ENCODE measurements at places on chromosomes 12 and 14. TPM values are rescaled to one million over a fixed set of nuclear protein-coding genes. Genes with fewer than 3 reads are reported as not detected.

- no peak overlapping the region for H3K27ac ChIP-seq
- DNase-seq: no peak
- no peaks in the 10 kb centered on the region for H3K36me3 ChIP-seq
- no peaks in the 10 kb centered on the region for H3K27me3 ChIP-seq
- no peak overlapping the region for H3K4me3 ChIP-seq
Measured at GRCh38 chr12:26047401-26048226, 77.2 kb downstream of the BHLHE41 start.

GRCh38 chr12:72681028-72681427 is 408.9 kb downstream of the TRHDE start:
- H3K4me1 ChIP-seq: no peaks in the 10 kb centered on the region
- H3K27me3 ChIP-seq: no peaks in the 10 kb centered on the region
- DNase-seq: no peak
- no peak overlapping the region for H3K27ac ChIP-seq
- no peaks in the 10 kb centered on the region for H3K36me3 ChIP-seq

GRCh38 chr12:81530352-81530751 is 228.8 kb downstream of the PPFIA2 start:
- H3K27ac ChIP-seq: no peak overlapping the region
- H3K4me3 ChIP-seq: no peak overlapping the region

GRCh38 chr14:72906316-72906715 is 12.4 kb upstream of the DPF3 start:
- no peak for DNase-seq
- H3K27ac ChIP-seq: no peak overlapping the region
- H3K4me3 ChIP-seq: no peak overlapping the region
- H3K36me3 ChIP-seq: no peaks in the 10 kb centered on the region
- no peaks in the 10 kb centered on the region for H3K27me3 ChIP-seq

DNA sequence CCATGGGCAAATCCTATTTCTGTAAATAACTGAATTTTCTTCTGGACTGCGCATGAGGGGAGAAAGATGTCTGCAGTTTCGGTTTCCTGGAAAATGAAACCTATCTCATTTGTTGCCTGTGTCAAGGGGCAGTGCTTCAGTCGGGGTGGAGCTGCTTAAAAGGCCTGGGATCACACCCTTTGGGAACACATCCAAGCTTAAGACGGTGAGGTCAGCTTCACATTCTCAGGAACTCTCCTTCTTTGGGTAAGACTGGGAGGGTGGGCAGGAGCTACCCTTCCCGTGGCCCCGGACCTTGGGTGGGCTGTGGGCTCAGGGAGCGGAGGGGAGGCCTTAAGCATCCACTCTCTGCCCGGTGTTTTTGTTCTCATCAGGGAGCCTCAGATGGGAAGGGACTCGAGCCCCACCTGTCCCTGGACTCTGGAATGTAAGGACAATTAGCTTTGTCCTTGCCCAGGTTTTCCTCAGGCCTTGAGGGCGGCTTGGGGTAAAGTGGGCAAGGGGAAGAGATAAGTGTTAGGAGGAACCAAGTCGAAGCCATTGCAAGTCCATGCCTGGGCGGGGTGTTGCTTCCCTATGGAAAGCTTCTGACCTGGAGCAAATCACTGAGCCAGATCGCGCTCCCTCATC is at the start of gene IFI27:
Gene IFI27, plus strand, starts transcription at position 185 of the 630 bp plus-strand sequence.
- no peaks in the 10 kb centered on the region for H3K27me3 ChIP-seq
- no peak within 1 kb of the TSS for H3K27ac ChIP-seq
- no peaks in the 10 kb centered on the region for H3K36me3 ChIP-seq
- no peak within 1 kb of the TSS for H3K4me3 ChIP-seq

DNA sequence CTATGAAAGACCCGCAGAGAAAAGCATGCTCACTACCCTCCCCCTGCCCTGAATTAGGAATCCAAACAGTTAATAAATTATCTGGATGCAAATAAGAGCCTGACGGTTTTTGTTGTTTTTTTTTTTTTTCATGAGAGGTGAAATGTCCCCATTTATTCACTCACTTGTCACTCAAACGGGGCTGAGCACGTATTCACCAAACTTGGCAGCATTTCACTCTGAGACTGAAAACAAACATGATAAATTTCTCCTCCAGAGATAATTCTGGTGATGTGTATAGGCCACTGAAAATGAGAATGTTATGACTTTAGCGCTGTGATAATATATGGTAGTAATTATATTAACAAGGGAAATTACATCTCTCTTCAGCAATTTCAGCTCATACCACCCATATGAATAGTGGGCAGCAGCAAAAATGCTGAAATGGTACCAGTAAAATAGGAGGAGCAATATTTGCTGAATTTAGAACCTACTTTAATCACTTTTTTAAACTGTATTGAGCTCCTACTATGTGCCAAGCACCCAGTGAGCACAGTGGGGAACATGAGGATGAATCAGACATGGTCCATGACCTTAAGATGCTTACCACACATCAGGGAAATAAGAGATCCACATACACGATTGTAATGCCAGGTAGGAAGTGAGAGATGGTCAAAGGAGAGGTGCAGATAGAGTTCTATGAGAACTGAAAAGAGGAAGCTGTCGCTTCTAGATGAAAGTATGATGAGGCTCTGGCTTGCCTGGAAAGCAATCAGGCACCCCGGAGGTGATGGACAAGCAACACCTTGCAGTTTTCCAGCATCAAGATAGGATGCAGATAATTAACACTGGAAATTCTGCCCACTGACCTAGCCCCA is 286.5 kb upstream of the TMPO start:
- H3K4me3 ChIP-seq: no peak overlapping the region
- no peaks in the 10 kb centered on the region for H3K36me3 ChIP-seq
- H3K27me3 ChIP-seq: peaks cover 2% of the 10 kb centered on the region
- no peak overlapping the region for H3K27ac ChIP-seq
- DNase-seq: no peak

GRCh38 chr14:42190744-42191143 is 584.1 kb downstream of the LRFN5 start:
- H3K4me1 ChIP-seq: peaks cover 15% of the 10 kb centered on the region
- no peak overlapping the region for H3K4me3 ChIP-seq
- no peak for DNase-seq
- no peaks in the 10 kb centered on the region for H3K36me3 ChIP-seq
- no peaks in the 10 kb centered on the region for H3K27me3 ChIP-seq

FZD10 gene
- not detected for total RNA-seq

ACADS gene
- 4.9 TPM for total RNA-seq
